Stimulated activated CD4-positive, alpha-beta T cell treated with anti-CD3 and anti-CD28 coated beads, TNF-alpha, amount 100 ng/mL, for 4 hours (primary cell): ENCODE measurements at places on chromosomes 7 and 10.

GRCh38 chr7:131692131-131692960, 135.9 kb upstream of the PODXL start:
- DNase-seq: no peak

DNA sequence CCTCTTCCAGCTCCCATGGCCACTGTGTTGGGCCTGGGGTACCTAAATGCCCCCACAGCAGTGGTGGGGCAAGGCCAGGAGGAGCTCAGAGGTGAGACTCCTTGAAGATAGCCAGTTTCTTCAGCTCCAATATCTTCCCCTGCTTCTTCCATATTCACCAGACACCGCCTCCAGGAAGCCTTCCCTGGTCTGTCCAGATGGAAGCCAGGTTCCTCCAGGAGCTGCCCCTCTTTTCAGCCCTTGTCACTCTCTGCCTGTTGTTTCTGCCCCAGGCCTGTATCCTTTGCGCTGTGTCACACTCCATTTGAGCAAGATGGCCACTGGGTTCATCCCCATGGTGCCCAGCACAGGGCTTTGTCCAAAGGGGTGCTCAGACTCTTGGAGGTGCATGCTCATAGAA, 127.7 kb downstream of the MYL10 start:
- no peak for DNase-seq

- no peak for DNase-seq
These were observed 526.5 kb downstream of the PARD3 start for GRCh38 chr10:34288634-34289033.

- no peak for DNase-seq
These were observed 765.9 kb downstream of the TYW1 start for GRCh38 chr7:67762516-67762915.

DNA sequence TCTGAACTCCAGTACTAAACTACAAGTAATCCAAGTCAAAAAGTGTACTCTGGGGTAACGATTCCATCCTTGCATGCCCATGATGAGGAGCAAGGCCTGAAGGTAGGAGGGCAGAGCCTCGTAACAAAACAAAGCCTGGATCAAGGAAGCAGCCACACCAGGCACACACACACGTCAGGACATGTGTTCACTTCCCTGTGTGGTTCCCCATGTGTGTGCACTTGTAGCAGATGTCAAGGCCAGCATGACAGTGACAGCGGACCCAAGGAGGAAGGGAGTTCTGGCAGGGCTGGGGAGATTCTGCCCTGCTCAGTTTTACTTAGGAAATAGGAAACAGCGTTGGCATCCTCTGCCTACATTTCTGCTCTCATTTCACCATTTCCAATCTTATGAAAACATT, 92.8 kb downstream of the ALOX5 start:
- no peak for DNase-seq

DNA sequence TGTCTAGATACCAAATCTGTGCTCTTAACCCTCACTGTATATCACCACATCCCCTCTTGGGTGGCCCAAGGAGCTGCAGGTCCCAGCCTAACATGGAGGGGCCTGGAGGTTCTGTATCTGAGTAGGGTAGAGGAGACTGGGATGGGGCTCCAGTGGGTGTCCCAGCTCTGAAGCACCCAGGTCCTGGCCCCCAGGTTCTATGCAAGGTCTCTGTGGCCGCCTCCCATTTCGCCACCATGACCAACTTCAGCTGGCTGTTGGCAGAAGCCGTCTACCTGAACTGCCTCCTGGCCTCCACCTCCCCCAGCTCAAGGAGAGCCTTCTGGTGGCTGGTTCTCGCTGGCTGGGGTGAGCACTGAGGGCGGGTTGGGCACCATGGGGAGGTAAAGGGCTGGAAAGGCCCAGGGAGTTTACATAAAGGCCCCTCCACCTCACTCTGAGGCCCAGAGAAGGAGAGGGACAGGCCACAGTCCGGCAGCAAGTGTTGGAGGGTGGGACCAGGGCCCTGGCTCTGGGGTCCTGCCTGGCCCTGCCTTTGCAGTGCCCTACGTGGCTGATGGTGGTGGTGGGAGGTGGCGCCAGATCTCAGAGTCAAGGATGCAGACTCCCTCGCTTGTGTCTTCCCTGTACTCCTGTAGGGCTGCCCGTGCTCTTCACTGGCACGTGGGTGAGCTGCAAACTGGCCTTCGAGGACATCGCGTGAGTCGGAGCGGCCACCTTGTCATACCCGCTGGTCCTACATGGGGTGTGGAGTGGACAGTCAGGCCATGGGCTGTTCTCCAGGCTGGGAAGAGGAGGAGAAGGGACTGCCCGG, 10.2 kb downstream of the GHRHR start:
- DNase-seq: no peak

- no peak for DNase-seq
These were observed 73.6 kb downstream of the EGFR start for GRCh38 chr7:55092186-55092974.

DNA sequence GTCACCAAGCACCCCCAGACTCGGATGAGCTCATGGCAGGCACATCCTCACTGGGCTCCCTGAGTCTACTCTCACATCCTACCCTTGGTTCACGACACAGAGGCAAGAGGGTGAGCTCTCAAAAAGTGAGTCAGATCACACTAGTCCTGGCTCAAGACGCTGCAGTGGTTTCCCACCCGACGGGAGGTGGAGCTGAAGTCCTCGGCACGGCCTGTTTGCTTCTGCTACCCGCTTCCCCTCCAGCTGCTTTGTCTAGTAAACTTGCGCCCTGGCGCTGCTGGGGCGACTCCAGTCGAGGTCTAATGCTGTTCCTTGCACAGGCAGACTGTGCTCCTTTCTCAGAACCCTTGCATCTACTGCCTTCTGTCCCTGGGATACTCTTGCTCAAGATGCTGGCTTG, 13.5 kb upstream of the SFMBT2 start:
- DNase-seq: no peak

- DNase-seq: no peak
These were observed 12.9 kb upstream of the VIM start for GRCh38 chr10:17214971-17215781.

- DNase-seq: no peak
These were observed 25.7 kb downstream of the SNX8 start for GRCh38 chr7:2288503-2288902.

DNA sequence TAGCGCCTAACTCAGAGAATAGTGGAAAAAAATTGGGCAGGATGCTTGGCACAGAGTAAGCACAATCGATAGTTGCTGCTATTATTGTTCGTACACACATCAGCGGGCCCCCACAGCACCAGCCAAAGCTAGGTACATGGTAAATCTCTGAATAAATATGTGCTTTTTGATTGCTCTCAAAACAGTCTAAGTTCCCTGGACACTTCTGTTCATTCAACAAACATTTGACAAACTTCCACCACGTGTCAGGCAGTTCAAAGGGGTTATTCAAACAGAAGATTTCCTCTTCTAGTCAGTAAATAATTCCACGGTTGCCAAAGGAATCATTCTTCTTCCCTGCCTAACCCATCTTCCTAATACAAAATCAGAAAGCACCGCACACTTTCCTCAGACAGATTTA, 150.8 kb downstream of the DGKI start:
- no peak for DNase-seq

DNA sequence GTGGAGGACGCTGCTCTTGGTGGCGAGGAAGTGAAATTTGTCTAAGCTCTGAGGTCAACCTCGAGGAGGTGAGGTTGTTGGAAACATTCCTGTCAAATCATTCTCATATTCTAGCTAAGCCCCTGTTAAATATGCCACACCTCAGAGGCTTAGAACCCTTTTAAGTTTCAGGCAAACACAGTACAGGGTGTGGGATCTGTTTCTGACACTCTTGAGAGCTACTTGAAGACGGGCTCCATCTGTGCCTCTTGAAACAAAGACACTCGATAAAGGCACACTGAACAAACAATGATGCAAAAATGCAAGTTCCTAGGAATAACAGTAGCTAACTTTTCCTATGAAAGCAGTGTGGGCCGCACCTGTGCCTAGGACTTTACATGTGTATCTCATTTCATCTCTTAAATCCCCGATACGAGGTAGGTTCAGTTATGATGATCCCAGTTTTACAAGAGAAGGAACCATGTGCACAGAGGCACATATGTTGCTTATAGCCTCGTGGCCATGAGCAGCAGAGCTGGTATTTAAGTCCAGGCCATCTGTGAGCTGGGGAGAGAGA, 299.2 kb downstream of the CCDC3 start:
- no peak for DNase-seq

GRCh38 chr10:92011560-92012214, 88.1 kb downstream of the BTAF1 start:
- no peak for DNase-seq

DNA sequence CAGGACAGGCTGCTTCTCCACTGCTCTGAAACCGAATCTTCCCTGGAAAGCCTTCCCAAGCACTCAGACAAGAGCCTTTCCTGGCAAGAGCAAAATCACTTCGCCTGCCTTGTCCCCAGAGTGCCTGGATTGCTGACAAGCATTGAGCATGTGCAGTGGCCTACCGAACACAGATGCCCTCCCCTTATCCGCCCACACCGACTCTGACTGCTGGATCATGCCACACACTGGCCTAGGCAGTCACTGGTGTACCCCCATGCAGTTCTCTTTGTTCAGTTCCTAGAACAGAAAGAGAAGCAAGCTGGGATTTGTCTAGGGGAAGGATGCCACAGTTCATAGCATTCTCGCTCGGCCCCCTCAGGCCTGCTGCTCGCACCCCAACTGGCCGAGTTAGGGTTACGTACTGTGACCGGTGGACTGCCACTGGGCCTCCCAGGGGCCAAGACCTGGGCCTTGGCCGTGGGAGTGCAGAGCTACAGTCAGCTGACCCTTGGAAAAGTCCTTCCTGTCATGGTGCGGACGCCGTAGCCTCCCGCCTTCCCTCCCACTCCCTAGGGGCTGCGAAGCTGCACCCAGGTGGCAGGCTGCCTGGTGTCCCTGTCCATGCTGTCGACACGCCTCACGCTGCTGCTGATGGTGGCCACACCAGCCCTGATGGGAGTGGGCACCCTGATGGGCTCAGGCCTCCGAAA, 6.9 kb downstream of the ABCB8 start:
- no peak for DNase-seq

GRCh38 chr7:15620491-15621185, 58.8 kb upstream of the AGMO start:
- DNase-seq: no peak

DNA sequence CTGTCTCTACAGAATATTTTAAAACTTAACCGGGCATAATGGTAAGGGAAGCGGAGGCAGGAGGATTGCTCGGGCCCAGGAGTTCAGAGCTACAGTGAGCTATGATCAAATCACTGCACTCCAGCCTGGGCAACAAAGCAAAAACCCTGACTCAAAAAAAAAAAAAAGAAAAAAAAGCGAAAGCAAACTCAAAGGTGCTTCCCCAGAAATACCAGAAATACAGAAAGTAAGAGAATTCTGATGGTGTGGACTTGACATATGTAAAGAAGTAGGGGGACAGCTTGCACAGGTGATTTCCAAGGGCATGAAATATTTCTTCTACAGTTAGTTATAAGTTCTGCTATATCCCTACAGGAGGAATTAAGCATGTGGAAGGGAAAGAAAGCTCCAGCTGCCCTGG, 69.7 kb upstream of the APBB1IP start:
- DNase-seq: no peak

DNA sequence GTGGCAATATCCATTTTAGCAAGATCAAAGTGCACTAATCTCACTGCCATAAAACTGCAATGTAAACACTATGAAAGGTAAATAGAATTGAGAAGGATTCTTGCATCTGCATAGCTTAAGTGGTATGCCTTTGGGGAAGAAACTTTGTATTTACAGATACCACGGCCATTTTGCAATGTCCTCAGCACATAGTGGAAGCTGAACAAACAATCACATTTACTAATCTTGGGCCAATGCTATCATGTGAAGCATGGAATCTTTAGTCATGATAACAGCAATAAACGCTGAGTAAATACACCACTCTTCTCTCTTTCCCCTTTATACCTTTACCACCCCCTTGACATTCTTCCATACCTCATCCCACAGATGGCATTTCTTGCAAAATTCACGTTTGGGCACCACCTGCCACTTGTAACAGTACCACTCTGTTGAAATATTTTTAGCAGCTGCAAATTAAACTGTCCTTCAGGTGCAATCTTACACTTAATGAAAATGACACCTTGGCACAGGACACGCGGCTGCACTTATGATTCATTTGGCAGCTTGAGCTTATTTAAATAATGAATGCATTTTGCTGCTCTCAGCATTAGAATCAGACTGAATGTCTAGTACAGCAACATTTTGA, 171.8 kb downstream of the SEMA3A start:
- no peak for DNase-seq

- DNase-seq: no peak
These were observed 261.0 kb upstream of the KLF6 start for GRCh38 chr10:4046030-4046429.

GRCh38 chr10:99761365-99761764, 21.1 kb upstream of the ABCC2 start:
- no peak for DNase-seq

GRCh38 chr10:67936416-67936815, 52.0 kb downstream of the SIRT1 start:
- no peak for DNase-seq

- DNase-seq: no peak
These were observed 65.8 kb downstream of the CDK13 start for GRCh38 chr7:40015790-40016296.

DNA sequence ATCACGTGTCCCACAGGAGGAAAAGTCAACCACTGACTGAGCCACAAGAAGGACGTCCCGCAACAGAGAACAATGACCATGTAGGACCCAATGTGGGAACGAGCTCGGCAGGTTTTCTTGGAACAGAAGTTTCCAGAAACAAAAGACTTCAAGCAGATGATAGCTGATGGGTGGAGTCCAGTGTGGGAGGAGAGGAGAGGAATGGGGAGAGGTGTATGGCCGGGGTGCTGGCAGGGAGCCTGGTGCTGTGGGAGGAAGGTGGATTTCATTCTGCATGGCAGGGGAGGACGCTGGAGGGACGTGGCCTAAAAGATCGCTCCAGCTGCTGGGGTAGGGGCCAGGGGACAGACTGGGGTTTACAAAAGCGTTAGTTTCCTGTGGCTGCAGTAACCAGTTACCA, 48.5 kb upstream of the LMTK2 start:
- no peak for DNase-seq

DNA sequence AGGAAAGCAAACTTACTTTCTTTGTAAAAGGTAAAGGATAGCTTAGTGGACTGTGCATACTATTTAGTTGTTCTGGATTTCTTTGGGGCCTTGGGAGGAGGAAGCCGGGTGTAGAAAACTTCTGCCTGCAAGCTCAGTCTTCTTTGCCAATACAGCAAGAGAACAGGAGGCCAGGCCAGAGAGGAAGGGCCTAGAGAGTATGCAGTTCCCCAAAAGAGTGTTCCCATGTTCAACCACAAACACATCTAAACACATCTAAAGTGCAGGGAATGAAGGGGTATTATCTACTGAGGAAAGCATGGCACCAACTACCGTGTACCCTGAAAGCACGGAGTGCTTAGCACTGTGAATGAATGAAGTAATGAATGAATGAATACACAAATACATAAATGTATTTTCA, 11.0 kb downstream of the KIAA1217 start:
- DNase-seq: no peak
